Mesenteric fat pad (tissue), 1 donor: ENCODE measurements at places on chromosomes 4 and X.

DNA sequence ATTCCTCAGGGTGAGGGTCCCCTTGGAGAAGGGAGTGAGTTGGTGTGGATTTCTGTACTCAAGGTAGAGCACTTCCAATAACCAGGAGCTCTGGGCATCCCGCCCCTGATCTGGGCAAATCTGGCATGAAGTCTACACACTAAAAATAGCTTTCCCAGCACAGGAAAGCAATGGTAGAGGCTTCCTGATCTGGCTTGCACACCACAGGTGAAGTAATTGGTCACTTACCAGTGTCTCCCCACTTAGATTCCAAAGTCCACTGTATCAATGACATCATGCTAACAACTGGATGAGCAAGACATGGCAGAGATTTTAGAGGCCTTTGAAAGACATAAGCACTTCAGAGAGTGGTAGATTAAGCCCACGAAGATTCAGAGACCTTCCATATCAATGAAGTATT is 17.8 kb upstream of the IDS start:
- no peak for DNase-seq

GRCh38 chr4:174120446-174121295 is 162.8 kb downstream of the FBXO8 start:
- DNase-seq, result no peak

DNA sequence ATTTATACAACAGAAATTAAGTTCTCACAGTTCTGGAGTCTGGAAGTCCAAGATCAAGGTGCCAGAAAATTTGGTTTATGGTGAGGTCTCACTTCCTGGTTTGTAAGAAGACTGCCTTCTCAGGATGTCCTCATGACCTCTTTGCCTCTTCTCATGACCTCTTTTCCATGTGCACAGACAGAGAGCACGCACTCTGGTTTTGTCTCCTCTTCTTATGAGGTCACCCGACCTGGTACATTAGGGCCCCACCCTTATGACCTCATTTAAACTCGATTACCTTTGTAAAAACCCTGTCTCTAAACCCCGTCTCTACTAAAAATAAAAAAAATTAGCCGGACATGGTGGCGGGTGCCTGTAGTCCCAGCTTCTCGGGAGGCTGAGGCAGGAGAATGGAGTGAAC is 155.9 kb downstream of the KIT start:
- no peak for DNase-seq

DNA sequence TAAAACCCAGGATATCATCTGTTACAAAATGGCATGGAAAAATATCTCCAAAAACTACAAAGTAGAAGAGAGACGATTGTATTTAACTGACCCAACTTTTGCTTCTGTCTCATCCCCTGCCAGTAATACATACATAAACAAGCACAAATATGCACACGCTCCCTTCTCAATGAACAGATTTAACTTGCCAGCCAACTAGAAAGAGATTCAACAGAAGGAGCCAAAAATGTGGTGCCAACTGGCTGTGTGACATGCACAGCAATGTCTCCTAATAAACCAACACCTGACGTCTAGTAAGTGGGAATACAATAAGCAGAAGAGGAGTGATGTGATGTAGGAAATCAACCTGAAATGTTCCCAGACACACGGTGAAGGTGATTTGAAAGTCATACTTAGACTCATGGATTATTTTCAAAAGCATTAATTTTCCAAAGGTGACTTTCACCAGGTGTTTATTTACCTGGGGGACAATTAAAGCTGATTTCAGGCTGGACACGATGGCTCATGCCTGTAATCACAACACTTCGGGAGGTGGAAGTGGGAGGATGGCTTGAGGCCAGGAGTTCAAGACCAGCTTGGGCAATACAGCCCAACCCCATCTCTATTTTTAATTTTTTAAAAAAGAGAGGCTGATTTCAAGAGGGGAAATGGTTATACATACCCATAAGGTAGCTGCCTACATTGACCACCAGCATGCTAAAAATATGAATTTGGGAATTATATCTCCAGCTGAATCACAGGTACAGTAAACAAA is 33.7 kb downstream of the SH3RF1 start:
- DNase-seq, result no peak

- peak; percentile 55 for DNase-seq
Measured at GRCh38 chr4:175062183-175062592, 144.0 kb downstream of the ADAM29 start.

DNA sequence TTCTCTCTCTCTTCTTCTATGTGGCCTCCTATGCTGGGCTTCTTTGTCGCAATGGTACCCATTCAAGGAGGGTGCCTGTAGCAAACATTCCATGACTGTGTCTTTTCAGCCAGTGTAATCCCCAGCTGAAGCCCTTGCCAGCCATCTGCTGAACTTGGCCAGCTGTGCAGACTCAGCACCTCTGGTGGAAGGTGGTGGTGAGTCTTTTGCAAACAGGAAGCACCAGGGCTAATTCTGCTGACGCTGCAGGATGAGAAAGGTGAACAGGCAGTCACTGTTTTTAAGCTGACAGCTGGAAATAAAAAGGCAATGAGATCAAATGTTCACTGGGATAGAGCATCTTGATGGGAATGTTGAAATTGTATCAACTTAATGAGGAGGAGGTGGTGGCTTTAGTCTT is 298.7 kb upstream of the CLNK start:
- no peak for DNase-seq

DNA sequence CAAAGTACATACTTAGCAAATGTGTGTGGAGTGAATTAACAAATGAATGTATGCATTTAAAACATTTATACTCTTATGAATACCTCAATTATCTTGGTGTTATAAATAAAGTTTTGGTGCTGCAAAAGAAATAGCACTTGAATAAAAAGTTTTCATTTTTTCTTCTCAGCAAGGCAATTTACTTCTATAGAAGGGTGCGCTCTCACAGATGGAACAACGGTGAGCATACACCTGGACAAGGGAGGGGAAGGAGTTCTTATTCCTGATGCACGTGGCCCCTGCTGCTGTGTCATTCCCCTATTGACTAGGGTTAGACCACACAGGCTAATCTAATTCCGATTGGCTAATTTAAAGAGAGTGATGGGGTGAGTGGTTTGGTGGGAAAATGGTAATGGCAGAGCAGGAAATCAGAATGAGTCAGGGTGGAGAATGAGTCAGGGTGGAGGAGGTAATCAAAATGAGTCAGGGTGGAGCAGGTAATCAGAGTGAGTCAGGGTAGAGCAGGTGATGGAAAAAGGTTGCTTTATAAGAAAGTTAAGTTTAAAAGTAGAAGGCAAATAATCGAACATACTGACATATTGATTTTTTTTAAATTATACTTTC is 28.2 kb upstream of the PGK1 start:
- no peak for DNase-seq

DNA sequence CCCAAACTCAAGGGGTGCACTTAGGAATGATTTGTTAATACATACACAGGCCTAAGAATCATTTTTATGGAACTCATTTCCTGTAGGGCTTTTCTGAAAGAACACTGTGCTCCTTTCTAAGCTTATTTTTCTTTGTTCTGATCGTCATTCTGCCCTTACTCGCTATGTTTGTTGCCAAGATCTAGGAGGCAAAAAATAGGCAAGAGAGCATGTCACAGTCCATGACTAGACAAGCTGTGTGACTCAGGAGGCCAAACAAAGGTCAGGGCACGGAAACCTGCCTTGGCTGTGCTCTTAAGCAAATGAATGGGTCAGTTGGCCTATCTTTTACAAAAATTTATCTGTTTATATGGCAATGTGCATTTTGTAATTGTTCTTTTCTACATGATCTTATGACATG is 42.5 kb upstream of the C1GALT1C1 start:
- no peak for DNase-seq

DNA sequence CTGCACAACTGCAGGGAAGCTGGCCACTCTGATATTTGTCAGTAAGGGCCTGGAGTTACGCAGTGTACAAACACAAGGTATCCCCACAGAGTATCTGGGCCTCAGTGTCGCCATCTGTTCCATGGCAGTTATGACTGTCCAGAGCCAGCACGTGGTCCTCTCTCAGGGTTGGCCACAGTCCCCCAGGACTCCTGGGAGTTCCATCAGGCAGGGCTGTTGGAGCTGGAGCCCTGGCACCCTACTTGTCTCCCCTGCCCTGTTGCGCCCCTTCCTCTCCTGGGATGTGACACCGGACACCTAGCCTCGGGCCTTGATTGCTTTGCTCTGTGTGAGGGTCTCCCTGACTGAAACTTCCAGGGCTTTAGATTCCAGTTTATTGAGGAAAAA is 8.4 kb downstream of the HTRA3 start:
- DNase-seq, result no peak

GRCh38 chr4:61805979-61806378 is 605.9 kb downstream of the ADGRL3 start:
- no peak for DNase-seq

DNA sequence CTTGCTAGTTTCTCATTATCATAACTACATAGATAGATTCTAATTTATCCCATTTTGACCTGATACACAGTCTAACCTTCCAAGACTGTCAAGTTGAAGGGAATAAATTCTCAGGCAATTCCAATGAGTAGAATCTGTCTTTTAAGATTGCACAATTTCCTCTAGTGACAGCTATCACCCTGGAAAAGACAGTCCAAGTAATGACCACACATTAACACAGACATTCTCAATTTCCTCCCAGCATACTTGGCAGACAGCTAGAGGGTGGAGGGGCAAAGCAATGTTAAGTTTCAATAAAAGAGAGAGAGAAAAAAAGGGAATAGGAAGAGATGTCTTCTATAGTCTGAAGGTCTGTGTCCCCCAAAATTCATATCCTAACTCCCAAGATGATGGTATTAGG is 234.7 kb downstream of the LDB2 start:
- DNase-seq, result no peak

GRCh38 chr4:41146716-41147506 is 67.4 kb downstream of the APBB2 start:
- DNase-seq, result no peak

- no peak for DNase-seq
Measured at GRCh38 chrX:15336023-15336413, 695 bp upstream of the PIGA start.

DNA sequence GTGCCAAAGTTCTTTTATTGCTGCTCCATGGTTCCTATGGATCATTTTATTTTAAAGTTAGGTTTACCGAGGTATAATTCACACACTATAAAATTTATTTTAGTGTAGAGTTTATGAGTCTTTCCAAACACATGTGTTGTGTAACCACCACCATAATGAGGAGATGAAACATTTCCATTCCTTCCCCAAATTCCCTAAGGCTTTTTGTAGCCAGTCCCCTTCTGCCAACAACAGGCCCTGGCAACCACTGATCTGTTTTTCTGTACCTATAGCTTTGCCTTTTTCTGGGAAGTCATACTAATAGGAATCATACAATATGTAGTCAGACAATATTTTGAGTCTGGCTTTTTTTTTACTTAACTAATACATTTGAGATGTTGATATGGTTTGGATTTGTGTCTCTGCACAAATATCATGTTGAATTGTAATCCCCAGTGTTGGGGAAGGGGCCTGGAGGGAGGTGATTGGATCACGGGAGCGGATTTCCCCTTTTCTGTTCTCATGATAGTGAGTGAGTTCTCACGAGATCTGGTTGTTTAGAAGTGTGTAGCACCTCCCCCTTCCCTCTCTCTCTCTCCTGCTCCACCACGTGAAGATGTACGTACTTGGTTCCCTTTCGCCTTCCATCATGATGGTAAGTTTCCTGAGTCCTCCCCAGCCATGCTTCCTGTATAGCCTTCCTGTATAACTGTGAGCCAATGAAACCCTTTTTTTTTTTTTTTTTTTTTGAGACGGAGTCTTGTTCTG is 59.6 kb upstream of the DHX15 start:
- DNase-seq, result no peak

GRCh38 chr4:169716677-169717076 is 41.1 kb downstream of the HPF1 start:
- DNase-seq, result no peak

DNA sequence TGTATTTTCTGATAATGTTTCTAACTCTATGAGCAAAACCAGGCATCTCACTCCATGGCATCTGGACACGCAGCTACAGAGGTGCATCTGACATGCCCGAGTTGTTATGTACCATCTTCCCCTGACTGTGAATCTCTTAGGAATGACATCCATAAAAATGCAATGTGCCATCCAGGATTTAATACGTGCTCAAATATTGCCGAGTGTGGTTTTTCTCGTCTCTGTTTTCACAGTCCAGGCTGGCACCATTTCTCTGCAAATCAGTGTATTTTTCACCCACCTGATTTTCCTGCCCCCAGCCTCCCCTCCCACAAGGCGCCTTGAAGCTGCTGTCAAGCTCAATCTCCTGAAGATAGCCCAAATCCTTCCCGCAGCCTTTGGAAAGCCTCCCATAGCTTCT is 154.6 kb downstream of the DHRSX start:
- no peak for DNase-seq

DNA sequence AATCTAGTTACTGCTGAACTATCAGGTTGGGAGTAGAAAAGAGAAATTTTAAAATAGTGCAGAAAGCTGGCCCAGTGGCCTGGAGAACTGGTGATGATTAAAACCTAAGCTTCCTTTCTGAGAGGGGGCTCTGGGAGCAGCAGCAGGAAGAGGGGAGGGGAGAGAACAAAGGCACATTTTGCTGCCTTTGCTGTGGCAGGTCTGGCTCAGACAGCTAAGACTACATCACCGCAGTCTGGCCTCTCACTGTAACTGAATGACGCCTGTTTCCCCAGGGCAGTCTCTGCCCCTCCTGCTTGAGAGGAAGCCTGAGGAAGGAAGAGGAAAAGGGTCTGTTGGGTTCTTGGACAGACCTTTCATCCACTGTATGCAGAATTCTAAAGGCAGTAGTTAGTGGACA is 148.5 kb downstream of the FRAS1 start:
- DNase-seq, result no peak

DNA sequence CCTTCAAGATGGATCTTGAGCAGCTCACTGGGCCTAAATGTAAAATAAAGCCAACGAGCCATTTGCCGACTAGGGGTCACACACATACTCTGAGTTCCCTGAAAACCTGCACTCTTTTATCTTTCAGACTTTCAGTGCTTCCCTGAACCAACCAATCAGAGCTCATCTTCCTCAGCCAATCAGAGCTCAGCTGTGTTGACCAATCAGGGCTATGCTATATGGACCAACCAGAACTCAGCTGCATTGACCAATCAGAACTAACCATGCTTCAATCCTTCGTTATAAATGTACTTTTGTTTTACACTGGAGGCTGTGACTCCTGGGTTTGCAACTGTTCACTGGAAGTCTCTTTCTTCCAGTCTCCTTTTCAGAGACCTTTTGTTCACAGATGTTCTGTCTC is 19.3 kb downstream of the SLC25A53 start:
- DNase-seq, result no peak

- DNase-seq, result no peak
Measured at GRCh38 chr4:184389978-184390900, 84.1 kb downstream of the IRF2 start.

DNA sequence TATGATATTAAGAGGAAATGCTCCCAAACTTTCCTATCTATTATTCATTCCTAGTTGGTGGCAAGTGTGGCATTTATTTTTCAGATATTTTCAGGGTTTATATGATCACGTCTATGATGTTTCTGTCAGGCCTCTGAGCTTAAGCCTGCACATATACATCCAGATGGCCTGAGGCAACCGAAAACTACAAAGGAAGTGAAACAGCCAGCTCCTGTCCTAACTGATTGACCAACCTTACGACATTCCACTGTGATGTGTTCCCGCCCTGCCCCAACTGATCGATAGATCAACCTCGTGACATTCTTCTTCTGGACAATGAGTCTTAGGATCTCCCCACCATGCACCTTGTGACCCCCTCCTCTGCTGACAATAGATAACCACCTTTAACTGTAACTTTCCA is 67.6 kb upstream of the CTSO start:
- DNase-seq, result no peak

- DNase-seq, result no peak
Measured at GRCh38 chr4:154779362-154779947, 1.6 kb upstream of the RBM46 start.

GRCh38 chr4:34643476-34643875 is 1600.8 kb downstream of the ARAP2 start:
- no peak for DNase-seq
